Left ventricle myocardium superior (tissue), 1 donor: ENCODE measurements at places on chromosomes 11 and 22.

DNA sequence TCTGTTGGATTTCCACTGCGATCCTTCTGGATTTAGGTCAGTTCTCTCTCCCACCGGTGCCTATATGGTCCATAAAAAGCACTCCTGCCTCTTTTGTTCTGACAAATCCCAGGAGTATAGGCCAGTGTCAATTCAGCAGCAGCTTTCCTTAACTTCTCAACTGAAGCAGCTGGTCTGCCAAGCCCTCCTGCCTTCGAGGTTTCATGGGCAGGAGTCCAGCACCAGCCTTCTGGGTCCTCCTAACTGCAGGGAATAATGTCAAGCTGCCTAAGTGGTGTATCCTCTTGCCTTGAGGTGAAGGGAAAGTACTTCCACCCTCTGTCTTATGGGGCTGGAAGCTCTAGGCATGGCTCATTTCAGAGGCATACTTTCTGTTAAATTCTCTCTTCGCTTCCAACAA, 149.4 kb upstream of the NCAM1 start:
- no peak for DNase-seq

DNA sequence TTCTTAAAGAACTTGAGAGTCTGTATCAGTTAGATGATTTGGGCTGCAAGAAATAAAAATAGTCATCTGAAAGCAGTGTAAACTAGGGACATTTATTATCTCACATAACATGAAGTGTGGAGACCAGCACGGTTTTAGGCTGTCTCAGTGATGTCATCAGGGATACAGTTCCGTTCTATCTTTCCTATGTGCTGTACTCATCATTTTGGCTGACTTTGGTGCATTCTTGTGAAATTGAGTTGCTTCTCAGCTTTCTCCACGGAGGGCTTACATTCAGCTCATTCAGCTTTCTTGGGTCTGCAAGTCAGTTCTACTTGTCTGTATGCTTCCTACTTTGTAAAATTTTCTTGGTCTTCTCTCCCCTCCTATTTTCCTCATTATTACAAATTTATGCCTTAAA, 51.8 kb upstream of the LIN7C start:
- no peak for DNase-seq

DNA sequence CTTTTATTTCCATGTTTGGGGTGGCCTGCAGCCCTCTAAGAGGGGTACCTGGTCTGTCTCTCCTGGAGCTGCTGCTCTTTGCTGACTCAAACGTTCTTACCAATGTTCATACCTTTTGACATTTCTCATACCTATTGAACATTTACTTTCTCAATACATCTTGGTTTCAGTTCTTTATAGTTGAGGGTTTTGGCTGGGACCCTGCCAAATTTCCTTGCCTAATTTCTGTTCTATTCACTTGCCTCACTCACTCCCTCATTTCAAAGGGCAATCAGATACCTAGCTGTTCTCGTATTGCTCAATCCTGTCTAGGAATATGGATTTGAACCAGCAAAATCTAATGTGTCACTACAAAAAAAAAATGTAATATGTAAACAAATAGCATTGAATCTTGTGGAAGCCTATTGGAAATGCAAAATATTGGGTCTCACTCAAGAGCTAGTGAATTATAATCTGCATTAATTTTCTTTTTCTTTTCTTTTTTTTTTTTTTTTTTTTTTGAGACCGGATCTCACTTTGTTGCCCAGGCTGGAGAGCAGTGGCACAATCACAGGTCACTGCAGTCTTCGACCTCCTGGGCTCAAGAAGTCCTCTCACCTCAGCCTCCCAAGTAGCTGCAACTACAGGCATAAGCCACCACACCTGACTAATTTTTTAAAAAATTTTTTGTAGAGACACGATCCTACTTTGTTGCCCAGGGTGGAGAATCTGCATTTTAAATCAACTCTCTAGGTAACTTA, 7.5 kb downstream of the OR6M1 start:
- no peak for DNase-seq

GRCh38 chr11:66335531-66336233, 552 bp downstream of the RIN1 start:
- peak; percentile 41 for DNase-seq
